ENCODE measurements at places on chromosomes 16 and 17. TPM values are rescaled to one million over a fixed set of nuclear protein-coding genes. Genes with fewer than 3 reads are reported as not detected.
A peak's percentile ranks its signal among the peaks of the same experiment; 100 is the strongest.

GRCh38 chr17:13671341-13671740, 69.6 kb upstream of the HS3ST3A1 start:
- DNase-seq = no peak
- H3K36me3 ChIP-seq = no peaks in the 10 kb centered on the region
- no peaks in the 10 kb centered on the region for H3K4me1 ChIP-seq
- H3K27me3 ChIP-seq = peaks cover 10% of the 10 kb centered on the region

DNA sequence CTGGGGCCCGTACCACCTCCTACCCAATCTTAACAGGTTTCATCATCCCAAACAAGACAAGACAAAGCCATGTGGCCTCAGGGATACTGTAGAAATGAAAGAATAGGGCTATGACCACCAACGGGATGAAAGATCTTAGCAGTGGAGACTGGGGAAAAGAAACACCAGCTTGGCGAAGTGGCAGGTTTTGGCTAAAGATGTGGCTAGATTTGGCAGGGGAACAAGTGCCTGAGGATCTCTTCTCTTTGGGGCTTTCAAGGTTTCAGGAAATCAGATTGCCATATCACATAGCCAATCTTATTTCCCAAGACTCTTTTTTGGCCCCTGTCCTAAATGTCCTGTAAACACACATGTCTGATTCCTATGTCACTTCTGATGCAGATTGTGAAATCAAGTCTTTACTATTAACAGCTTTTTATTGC, 6.9 kb downstream of the KRT24 start:
- DNase-seq = no peak
- H3K27ac ChIP-seq = no peak overlapping the region
- no peaks in the 10 kb centered on the region for H3K36me3 ChIP-seq
- H3K4me1 ChIP-seq = no peaks in the 10 kb centered on the region
- no peak overlapping the region for H3K4me3 ChIP-seq

TRIM47 gene
- total RNA-seq = 16.6 TPM

DNASE1L2 gene
- 0.32 TPM for total RNA-seq

ATP1B2 gene
- total RNA-seq = 0.38 TPM

CYBC1 gene
- 192 TPM for total RNA-seq

ZNF286A gene
- total RNA-seq = 39.8 TPM

CACNG1 gene
- total RNA-seq = not detected

- no peaks in the 10 kb centered on the region for H3K36me3 ChIP-seq
- H3K27ac ChIP-seq = no peak overlapping the region
- H3K4me1 ChIP-seq = peaks cover 2% of the 10 kb centered on the region
- no peak overlapping the region for H3K4me3 ChIP-seq
- peaks cover 27% of the 10 kb centered on the region for H3K27me3 ChIP-seq
Observed at GRCh38 chr16:25834101-25834500, 142.3 kb downstream of the HS3ST4 start.

DNA sequence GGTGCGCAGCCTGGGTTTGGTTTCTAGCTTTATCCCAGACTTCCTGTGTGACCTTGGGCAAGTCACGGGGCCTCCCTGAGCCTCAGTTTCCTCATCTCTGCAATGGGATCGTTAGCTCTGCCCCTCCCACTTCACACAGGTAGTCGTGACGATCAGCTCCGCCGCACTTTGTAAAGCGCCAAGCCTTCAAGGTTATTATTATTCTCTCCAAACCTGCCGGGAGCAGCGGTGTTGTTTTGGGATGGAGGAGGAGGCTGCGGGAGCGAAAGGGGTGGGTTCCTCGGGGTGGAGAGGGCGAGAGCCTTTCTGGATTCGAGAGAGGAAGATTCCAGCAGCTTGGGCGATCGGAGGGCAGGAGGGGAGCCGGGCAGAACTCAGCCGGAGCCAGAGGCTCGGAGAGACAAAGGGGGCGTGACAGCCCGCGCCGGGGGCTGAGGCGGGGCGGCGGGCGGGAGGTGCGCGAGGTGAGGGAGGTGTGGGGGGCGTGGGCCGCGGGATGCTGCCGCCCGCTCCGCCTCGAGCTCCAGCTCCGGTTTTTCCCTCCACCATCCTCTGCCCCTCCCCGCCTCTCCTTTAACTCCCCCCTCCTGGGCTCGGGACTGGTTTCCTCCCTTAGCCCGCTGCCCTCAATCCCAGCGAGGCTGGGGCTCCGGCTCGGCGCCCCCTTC, at the start of gene EFNB3:
EFNB3 (plus strand) TSS at position 602 of the 668 bp plus-strand sequence. CDS start 397 bp downstream, outside the sequence.
- H3K27me3 ChIP-seq = peaks cover 44% of the 10 kb centered on the region
- no peak within 1 kb of the TSS for H3K27ac ChIP-seq
- peaks cover 29% of the 10 kb centered on the region for H3K36me3 ChIP-seq
- H3K4me3 ChIP-seq = peak within 1 kb of the TSS; percentile 43
- DNase-seq = no peak

SLC16A5 gene
- 2.8 TPM for total RNA-seq

TP53TG3C gene
- not detected for total RNA-seq

DNA sequence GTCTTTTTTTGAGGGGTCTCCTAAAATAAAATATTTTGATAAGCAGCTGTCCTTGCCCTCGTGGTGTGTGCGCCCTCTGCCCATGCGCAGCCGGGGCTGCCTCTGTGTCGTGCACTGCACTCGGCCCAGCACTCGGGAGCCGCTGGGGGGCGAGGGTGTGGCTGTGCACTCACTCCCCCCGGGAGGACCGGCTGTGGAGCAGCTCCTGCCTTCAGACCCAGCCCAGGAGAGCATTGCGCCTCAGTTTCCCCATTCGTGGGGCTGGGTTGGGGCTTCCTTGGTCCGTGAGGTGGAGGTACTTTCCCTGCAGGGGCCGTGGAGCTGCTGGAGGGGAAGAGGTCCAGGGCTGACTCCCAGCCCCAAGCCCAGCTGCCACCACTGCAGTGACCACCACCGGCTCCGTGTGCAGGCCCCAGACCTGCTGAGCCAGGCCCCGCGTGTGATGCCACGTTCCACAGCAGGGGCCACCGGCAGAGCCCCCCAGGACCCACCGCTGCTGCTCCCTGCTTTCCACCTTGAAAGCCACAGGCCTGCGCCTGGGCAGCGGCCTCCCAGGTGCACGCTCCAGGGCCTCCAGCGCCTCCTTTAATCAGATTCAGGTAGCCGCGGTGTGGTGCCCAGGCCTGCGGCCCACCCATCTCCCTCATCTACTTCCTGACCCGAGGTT, 6.3 kb upstream of the IL17C start:
- DNase-seq = no peak
- no peak overlapping the region for H3K4me3 ChIP-seq
- peaks cover 9% of the 10 kb centered on the region for H3K36me3 ChIP-seq
- H3K27me3 ChIP-seq = peaks cover under 1% of the 10 kb centered on the region
- peaks cover 25% of the 10 kb centered on the region for H3K4me1 ChIP-seq

DNA sequence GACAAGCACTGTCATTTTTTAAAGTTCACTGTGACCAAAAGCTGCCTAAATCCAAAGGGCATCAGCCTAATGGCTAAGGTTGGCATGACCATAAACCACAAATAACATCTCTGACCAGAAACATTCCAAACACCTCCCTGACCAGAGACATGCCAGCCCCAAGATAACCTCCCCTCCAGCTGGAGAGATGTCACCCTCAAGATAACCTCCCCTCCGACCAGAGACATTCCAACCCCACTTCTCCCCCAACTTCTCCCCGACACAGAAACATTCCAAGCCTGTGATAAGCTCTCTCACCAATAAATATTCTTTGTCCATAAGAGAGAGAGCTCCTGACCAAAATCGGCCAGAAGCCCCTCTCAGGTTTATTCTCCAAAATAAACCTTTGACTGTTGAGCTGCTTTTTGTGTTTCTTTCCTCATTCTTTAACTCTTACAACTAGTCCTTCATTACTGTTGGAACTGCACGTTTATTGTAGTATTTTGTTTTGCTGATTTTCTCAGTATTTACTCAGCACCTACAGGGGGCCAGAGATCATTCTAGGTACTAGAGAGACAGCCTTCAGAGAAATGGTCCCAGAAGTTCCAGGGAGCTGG, 325.6 kb downstream of the SLC39A11 start:
- H3K27ac ChIP-seq = no peak overlapping the region
- H3K36me3 ChIP-seq = peaks cover 8% of the 10 kb centered on the region
- no peak overlapping the region for H3K4me3 ChIP-seq

NOG gene
- total RNA-seq = 23.5 TPM

EVPL gene
- total RNA-seq = 0.34 TPM

DNA sequence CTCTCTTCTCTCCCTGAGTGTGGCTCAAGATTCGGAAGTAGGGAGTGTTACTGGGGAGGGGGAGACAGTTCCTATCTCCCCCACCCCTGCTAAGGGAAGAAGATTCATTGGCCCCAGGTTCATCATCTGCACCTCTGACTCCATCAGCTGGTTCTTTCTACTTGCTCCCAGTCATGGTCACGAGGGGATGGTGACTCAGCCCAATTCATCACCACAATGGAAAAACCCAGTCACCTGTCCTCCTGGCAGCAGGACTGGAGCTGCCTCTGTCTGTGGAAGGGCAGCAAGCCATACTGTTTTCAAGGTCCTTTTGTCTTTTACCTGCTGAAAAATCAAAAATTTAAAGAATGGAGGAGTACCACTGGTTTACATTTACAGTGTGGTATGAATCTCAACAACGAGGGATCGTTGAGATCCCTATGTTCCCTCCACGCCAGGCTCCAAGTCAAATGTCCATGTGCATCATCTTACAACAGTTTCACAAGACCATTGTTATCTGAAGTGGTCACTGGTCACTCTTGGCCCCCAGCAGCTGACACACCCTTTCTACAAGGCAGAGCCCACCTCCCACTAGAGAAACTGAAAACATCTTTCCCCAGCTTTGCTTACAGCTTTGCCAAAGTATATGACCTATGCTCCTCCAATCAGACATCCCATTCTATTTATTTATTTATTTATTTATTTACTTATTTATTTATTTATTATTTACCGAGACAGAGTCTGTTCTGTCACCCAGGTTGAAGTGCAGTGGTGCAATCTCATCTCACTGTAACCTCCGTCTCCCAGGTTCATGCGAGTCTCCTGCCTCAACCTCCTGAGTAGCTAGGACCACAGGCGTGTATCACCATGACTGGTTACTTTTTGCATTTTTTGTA, 40.4 kb upstream of the NDRG4 start:
- H3K27me3 ChIP-seq = peaks cover 15% of the 10 kb centered on the region
- peak; percentile 87 for DNase-seq
- no peaks in the 10 kb centered on the region for H3K36me3 ChIP-seq
- H3K27ac ChIP-seq = no peak overlapping the region

PERCC1 gene
- not detected for total RNA-seq

- peaks cover 2% of the 10 kb centered on the region for H3K4me1 ChIP-seq
- H3K27ac ChIP-seq = no peak overlapping the region
- H3K4me3 ChIP-seq = no peak overlapping the region
- H3K27me3 ChIP-seq = peaks cover 4% of the 10 kb centered on the region
Observed at GRCh38 chr16:8565498-8565897, 24.8 kb downstream of the TMEM114 start.

GRCh38 chr17:67532326-67532871, 155.3 kb downstream of the PITPNC1 start:
- H3K36me3 ChIP-seq = peaks cover 10% of the 10 kb centered on the region
- H3K27me3 ChIP-seq = no peaks in the 10 kb centered on the region
- H3K4me1 ChIP-seq = peaks cover 26% of the 10 kb centered on the region
- no peak for DNase-seq
- no peak overlapping the region for H3K4me3 ChIP-seq

METTL9 gene
- total RNA-seq = 122 TPM

GRCh38 chr16:49592546-49593423, 219.2 kb downstream of the C16orf78 start:
- no peaks in the 10 kb centered on the region for H3K36me3 ChIP-seq
- peak; percentile 62 for DNase-seq
- H3K4me1 ChIP-seq = peaks cover 3% of the 10 kb centered on the region
- no peak overlapping the region for H3K27ac ChIP-seq

- peak; percentile 49 for DNase-seq
- no peak overlapping the region for H3K4me3 ChIP-seq
Observed at GRCh38 chr16:88936008-88936555, 40.9 kb downstream of the CBFA2T3 start.

MYBBP1A gene
- total RNA-seq = 107 TPM

DNA sequence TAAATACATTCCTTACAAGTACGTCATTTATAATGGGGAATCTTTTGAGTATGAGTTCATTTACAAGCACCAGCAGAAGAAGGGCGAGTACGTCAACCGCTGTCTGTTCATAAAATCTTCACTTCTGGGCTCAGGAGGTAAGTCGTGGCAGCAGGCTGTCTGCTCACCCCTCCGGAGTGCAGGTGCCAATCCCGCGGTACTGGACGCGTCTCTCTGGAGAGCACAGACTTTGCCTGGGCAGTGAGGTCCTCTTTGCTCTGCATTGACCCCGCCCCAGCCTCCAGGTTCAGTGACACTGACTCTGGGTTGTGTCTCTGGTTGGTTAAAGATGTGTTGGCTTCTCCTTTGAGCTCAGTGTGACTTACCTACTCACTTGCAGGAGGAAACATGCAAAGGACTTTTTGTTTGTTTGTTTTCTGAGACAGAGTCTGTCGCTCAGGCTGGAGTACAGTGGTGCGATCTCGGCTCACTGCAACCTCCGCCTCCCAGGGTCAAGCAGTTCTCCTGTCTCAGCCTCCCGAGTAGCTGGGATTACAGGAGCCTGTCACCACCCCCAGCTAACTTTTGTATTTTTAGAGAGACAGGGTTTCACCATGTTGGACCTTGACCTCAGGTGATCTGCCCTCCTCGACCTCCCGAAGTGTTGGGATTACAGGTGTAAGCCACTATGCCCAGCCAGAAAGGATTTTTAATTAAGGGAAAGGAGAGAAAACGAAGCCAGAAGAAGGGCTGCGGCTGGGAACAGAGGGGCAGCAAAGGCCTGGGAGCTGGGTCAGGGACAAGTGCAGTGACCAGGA, 31.2 kb downstream of the RNF213 start:
- H3K27me3 ChIP-seq = no peaks in the 10 kb centered on the region
- no peak overlapping the region for H3K27ac ChIP-seq
- no peak for DNase-seq

DNA sequence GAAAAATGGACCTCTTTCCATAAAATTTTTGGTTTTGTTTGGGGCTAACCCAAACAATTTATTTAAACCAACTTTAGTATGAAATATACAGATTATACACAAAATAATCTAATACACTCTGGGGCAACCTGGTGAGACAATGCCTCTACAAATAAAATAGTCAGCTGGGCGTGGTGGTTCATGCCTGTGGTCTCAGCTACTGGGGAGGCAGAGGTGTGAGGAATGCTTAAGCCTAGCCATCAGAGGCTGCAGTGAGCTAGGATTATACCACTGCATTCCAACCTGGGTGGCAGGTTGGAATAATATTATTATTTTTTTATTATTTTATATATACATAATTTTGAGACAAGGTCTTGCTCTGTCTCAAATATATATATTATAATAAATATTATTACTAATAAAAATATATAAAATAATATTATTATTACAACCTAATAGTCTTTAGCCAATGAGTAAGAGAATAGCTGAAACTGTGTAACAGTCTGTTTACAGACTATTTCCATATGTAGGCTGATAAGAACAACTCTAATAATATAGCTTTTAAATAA, 50.5 kb downstream of the GLG1 start:
- DNase-seq = no peak
- H3K27ac ChIP-seq = no peak overlapping the region
- H3K27me3 ChIP-seq = no peaks in the 10 kb centered on the region
- no peak overlapping the region for H3K4me3 ChIP-seq
- H3K4me1 ChIP-seq = peaks cover 39% of the 10 kb centered on the region

DNAH9 gene
- total RNA-seq = not detected
